ENCODE measurements at places on chromosomes 3 and 15.

- no peak for DNase-seq
These were observed 197.8 kb upstream of the TPM1 start for GRCh38 chr15:62844564-62845240.

DNA sequence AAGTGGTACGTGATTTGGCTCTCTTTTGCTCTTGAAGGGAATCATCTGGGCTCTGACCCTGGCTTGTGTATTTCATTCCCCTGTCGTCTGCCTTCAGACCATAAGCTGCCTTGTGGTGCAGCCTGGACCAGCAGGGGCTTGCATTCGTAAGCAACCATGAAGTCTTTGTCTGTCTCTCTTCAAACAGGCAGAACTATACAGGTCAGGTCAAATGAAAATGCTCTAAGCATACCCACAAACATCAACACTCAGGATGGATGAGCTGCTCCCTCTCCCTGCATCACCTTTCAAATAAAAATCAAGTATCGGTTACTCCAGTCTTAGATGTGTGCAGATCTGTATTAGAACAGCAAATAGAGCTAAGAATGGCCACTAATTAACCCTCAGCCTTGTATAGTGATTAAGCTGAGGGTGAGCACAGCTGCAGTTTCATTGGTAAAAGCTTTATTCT lies 268.6 kb upstream of the UBE2E1 start:
- no peak for DNase-seq

GRCh38 chr3:4996771-4997291 lies 17.6 kb downstream of the BHLHE40 start:
- DNase-seq: no peak

- DNase-seq: no peak
These were observed 281.3 kb downstream of the CLSTN2 start for GRCh38 chr3:140216249-140216648.

GRCh38 chr3:16374047-16374934 lies 109.3 kb downstream of the OXNAD1 start:
- DNase-seq: no peak
